ENCODE measurements at places on chromosomes 16 and 17.

DNA sequence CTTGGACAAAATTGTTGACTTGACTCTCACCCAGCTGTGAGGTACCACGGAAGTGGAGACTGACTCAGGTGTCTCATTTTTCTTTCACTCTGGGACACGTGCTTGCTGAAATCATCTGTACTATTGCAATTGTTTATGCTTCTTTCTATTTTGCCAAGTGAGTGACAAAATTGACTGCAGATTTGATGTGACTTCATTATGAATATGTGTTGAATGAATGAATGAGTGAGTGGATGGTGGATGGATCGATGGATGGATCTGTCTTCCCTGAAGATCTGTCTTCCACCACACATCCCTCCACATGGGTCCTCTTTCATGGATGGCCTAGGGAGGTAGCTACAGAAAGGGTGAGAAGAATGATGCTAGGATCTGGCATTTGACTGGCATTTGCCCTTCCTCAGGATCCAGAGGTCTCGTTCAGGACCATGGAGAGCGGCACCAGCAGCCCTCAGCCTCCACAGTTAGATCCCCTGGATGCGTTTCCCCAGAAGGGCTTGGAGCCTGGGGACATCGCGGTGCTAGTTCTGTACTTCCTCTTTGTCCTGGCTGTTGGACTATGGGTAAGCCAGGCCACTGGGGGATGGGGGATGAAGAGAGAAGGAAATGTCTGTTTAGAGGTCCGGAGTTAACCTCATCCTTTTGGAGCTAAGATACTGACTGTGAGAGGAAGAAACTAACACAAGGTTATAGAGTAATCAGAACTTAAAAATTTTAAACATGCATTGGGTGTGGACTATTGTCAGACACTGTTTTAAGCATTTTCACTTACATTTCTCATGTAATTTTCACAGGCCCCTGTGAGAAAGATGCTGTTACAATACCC lies 12.7 kb downstream of the SLC5A11 start:
- DNase-seq, result peak; percentile 75

DNA sequence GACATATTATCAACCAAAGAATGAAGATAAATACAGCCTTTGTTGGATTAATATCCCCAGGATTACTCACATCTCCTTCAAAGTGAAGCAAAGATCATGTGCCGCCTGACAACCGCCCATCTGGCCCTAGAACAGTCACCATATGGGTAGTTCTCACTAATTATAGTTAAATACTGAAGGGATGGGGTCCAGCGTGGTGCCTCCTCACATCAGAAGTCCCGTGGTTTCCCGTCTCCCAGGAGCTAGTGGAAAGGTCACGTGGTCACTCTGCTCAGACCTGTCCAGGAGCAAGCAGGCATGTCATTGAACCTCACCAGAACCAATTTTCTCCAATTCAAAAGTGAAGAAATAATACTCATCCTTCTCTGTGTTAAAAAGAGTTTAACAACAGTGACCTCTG lies 434.5 kb downstream of the SHISA9 start:
- DNase-seq, result no peak

- no peak for DNase-seq
These were observed 14.4 kb downstream of the WSCD1 start for GRCh38 chr17:6084311-6085161.

- DNase-seq, result no peak
These were observed 3.5 kb downstream of the WDR81 start for GRCh38 chr17:1727876-1728630.

DNA sequence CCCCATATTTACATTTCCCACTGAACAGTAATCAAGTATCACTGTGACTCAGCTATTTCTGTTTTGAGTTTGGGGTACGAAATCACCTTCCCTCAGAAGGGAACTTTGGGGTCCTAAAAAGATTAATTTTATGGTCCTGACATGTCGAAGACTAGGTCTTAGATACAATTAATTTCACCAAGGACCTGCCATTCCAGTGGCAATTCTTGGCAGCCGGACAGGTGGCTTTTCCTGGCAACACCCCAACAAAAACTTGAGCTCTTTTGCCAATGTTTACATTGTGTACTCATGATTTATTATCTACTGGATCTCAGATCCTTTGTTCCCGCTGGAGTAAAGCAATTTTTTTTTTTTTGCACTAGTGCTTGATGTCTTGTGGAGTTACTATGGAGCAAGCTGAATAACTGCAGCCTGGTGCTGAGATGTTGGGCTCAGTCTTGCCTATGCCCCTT lies 14.4 kb downstream of the SLFN5 start:
- DNase-seq, result no peak

GRCh38 chr17:40311575-40311974 lies 2.6 kb downstream of the RARA start:
- peak; percentile 45 for DNase-seq

GRCh38 chr17:15893658-15894024 lies 51.3 kb upstream of the ADORA2B start:
- no peak for DNase-seq

- DNase-seq, result no peak
These were observed 34.9 kb upstream of the ZC3H18 start for GRCh38 chr16:88535191-88535856.

DNA sequence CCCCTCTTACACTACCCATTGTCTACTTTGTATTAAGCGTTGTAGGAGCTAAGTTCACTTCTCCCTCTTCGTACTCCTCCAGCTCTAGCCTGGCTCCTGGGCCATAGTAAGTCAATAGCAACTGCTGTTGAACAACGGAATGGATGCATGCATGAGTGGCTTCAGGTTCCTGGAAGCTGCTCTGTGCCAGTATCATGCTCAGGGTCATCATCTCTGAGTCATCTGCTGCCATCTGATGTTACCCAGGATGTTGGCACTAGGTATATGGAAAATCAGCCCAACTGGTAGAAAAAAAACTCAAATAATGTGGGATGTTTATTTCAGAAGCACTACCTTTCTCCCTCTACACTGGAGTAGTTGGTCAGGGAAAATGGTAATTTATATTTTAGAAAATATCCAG lies 536.8 kb downstream of the NPIPA7 start:
- DNase-seq, result no peak

GRCh38 chr17:81118308-81119221 lies 46.7 kb upstream of the PVALEF start:
- no peak for DNase-seq

GRCh38 chr16:11094857-11095565 lies 150.6 kb downstream of the CLEC16A start:
- DNase-seq, result no peak

Measured in KBM-7 (cell line).